ENCODE measurements at places on chromosomes 6 and 20.

GRCh38 chr6:37168811-37169495, 999 bp upstream of the PIM1 start:
- peak; percentile 90 for DNase-seq

DNA sequence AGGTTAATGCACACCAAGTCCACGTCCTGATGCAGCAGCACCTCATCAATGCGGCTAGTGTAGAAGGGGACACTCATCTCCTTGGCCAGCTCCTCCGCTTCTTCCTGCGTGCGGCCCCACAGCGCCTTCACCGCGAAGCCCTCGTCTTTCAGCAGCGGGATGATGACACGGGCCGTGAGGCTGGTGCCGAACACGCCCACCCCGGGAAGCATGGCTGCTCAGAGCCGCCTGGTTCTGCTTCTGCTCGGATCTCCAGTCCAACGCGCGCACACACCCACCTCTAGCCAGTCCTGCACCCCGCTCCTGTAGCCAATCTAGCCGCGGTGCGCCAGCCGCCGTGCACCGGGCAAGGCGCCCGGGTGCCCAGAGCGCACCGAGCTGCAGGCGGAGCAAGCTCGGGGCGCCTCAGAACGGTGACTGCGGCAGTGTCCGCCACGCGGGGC, 700 bp downstream of the GFOD1 start:
- peak; percentile 93 for DNase-seq

DNA sequence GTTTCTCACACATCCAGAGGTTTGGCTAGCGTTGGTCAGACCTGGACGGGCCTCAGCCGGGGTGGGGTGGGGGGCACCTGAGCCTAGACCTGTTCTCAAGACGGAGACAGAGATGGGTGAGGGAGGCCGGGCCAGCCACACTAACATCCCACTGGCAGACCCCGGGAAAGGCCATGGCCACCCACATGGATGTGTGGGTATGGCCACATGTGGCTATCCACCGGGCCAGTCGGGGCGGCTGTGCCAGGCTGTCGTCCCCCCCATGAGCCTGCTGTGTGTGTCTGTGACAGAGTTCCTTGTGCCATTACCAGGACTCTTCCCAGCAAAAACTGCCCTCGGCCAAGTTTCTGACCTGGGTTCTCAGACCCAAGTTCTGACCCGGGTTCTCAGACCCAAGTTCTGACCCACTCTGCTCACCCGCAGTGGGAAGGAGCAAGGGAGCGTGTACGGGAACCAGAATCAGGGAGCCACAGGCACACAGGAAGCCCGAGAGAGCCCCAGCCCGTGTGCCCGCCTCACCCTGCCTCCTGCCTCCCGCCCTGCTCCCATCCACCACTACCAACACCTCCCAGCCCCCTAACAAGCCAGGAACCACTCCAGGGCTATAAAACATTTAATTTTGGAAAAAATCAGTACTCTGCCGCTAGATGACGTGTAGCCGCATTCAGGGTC, 255.5 kb downstream of the TAF4 start:
- no peak for DNase-seq

DNA sequence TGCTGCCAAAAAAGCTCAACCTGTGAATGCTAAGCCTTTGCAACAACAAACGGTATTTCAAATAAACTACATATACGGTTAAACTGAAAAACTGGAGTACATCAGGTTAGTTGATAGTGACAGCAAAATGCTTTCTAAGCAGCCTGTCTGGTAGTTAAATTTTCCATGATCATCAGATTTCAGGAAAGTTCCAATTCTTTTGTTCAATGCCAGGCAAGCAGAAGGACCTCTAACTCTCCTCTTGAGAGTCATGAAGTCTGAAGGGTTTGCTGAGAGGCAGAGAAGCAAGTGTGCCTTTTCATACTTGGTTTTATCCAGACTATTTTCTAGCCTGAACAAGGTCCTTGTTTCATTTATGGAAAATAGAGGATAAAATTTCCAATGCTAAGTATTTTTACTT, 4.5 kb downstream of the FLRT3 start:
- DNase-seq = no peak

DNA sequence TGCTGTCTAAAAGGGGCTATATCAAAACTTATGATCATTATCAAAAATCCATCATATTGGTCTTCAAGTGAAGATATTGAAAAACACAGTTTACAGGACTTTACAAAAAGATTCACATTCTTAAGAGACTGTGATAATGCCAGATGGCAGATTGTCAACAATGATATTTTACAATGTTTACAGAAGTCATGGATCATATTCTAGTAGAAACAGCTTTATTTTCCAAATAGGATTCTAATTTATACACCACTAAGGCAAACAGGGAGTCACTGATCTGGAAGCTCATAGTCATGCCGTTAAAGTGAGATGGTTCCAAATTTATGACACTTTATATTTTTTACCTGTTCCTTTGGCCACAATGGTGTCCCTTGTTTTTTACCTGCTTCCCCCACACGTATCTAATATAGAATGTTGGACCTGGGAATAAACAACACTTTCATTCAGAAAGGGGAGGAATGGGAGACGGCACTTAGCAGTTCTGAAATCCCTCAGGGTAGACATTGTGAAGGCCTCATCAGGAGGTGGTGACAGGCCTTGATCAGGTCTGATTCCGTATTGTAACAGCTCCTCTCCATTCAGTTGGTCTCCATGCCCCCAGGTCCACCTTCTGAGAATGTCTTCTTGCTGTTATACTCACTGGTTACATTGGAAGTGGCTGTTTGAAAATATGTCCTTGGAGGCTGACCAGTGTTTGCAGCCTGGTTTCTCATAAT, 228.6 kb downstream of the ADGB start:
- DNase-seq = no peak
